Right renal cortex interstitium (tissue), 3 donors: ENCODE measurements at places on chromosomes 7 and 10. TPM values are rescaled to one million over a fixed set of nuclear protein-coding genes. Genes with fewer than 3 reads are reported as not detected.
A peak's percentile ranks its signal among the peaks of the same experiment; 100 is the strongest.

Gene SNX10
- 21.4 TPM for polyA plus RNA-seq

Gene MACROH2A2
- polyA plus RNA-seq: 82.0 TPM

Gene ATOH7
- 0.95 TPM for polyA plus RNA-seq

DNA sequence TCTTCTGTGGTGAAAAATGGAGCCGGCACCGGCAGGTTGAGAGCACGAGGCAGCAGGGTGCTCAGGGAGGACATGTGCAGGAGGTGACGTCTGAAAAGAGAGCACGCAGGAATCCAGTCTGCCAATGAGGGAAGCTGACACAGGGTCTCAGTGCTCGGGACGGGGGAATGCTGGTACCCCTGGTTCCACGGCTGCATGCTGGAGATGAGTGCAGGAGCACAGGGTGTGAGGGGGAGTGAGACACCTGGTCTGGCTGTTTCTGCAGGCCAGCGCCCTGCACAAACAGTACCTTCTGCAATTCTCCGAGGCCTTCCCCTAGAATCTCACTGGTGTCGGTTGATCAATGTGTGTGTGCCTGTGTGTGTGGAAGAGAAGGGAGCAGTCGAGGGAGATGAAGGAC is 72.7 kb downstream of the VOPP1 start:
- DNase-seq: no peak

DNA sequence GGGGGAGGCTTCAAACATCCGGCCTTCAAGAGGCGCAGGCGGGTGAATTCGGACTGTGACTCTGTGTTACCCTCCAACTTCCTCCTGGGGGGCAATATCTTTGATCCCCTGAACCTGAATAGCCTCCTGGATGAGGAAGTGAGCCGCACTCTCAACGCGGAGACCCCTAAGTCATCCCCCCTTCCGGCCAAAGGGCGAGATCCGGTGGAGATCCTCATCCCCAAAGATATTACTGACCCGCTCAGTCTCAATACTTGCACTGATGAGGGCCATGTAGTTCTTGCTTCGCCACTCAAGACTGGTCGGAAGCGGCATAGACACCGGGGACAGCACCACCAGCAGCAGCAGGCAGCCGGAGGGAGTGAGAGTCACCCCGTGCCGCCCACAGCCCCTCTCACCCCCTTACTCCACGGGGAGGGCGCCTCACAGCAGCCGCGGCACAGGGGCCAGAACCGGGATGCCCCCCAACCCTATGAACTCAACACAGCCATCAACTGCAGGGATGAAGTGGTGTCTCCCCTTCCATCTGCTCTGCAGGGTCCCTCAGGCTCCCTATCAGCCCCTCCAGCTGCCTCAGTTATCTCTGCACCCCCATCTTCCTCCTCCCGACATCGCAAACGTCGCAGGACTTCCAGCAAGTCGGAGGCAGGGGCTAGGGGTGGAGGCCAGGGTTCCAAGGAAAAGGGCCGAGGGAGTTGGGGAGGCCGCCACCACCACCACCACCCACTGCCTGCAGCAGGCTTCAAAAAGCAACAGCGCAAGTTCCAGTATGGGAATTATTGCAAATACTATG is 1.1 kb downstream of the MEPCE start:
- no peak for DNase-seq

DNA sequence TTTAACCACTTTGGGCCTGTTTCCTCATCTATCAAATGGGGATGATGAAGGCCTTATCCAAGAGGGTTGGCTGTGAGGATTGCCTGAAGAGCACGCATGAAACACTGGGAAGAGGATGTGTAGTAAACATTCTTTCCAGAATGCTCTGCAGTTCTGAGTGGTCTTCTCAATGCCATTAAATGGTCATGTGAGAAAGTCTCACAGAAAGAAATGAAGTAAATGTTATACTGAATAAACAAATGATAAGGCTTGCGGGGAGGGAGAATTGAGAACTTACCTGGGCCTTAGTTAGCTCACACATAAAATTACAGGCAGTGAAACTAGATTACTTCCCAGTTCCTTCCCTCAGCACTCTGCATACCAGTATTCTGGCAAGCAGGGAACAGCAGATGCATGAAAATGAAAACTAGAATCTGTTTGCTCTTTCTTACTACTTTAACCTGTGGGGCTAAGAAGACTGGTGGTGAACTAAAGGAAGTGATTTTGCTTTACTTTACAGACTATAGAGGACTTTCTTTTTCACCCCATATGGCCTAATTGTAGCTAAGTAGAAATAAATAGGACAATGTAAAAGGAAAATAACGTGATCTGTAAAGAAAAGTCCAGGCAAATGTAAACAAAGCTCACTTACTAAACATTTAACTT is 135.3 kb upstream of the CCDC6 start:
- no peak for DNase-seq

- no peak for DNase-seq
Measured at GRCh38 chr10:116141855-116142254, 131.2 kb downstream of the GFRA1 start.

DNA sequence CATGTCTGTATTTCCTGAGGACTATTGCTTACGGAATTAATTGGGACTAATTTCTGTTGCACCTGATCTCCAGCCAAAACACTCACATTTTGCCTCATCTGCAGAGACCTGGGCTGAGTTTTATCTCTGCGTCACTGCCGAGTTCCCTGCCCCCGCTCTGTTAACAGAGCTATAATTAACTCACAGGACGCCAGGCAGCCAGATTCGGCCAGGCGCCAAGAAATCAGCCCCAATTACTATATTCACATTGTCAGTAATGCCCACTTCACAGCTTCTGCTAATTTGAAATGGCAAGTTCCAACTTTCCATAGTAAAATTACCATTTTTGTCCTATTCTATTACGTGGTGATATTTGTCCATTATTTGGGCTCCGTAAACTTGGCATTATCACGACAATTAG is 130.5 kb downstream of the CUX1 start:
- no peak for DNase-seq

DNA sequence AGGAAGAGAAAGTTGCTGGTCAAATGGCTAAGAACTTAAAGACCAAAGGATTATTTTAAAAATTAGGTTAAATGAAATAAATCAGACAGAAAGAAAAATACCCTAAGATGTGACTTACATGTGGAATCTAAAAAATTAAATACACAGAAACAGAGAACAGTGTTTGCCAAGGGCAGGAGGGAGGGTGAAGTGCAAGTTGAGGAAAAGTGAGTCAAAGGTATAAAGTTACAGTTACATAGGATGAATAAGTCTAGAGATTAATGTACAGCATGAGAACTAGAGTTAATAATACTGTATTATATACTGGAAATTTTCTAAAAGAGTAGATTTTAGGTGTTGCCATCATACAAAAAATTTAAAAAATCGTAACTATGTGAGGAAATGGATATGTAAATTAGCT is 146.3 kb downstream of the MDFIC start:
- no peak for DNase-seq

GRCh38 chr7:37415629-37416028 is 33.0 kb downstream of the ELMO1 start:
- DNase-seq: no peak

- DNase-seq: no peak
Measured at GRCh38 chr7:6262221-6262620, 10.2 kb downstream of the CYTH3 start.

- DNase-seq: no peak
Measured at GRCh38 chr7:135706038-135706742, 21.8 kb downstream of the SLC13A4 start.

DNA sequence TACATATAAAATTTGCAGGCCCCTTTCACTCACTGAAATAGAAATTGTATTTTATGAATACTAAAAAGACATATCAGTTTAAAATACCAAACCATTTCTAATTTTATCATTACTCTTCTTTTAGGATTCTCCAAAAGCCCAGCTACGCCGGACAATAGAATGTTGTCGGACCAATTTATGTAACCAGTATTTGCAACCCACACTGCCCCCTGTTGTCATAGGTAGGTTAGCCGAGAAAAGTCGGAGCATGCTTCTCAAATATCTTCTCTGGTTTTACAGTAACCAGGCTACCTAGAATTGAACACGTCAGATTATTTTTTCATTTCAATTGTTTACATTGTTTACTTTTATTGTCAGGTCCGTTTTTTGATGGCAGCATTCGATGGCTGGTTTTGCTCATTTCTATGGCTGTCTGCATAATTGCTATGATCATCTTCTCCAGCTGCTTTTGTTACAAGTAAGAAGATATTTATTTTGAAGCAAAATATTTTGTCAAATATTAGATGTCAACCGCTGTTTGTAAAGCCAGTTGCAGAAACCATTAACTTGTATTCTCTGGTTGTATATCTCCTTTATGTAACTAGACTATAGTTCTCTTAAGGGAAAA is 57.6 kb downstream of the MMRN2 start:
- peak; percentile 57 for DNase-seq

GRCh38 chr7:81484261-81484660 is 285.6 kb downstream of the HGF start:
- no peak for DNase-seq
